CD8-positive, alpha-beta memory T cell (primary cell): ENCODE measurements at places on chromosomes 7 and 10.

DNA sequence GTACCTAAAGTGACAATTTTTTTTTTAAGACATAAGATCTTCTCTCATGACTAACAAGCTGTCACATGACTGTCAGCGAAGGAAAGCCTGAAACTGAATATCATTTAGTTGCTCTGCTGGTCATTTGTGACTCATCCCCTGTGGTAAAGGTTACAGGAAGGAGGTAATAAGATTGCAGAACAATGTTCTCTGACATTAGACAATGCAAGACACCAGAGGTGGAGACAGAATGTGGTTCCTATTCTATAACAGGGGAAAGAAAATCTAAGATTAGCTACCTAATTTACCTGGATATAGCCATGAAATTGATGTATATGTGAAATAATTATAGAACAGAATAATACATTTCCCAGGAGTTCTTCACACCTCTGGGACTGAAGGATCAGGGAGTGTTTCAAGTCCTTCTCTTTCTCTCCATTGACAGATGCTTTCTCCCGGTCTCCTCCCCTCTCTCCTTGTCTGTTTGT lies 47.7 kb downstream of the LRGUK start:
- DNase-seq: no peak

DNA sequence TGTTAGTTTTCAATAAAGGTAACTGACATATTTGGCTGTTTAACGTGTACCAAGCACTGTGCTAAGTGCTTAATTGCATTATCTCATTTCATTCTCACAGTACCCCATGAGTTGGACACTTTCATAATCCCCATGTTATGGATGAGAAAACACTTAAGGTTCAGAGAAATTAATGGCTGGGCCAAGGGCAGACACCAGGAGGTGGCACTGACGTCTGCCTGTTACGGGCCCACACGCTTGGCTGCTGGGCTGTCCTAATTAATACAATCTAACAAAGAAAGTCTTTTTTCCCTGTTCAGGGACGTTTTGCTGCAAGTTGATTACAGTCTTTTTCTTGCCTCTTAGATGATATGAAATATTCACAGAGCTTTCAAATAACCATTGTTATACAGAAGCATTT lies 16.1 kb downstream of the DYDC2 start:
- no peak for DNase-seq

DNA sequence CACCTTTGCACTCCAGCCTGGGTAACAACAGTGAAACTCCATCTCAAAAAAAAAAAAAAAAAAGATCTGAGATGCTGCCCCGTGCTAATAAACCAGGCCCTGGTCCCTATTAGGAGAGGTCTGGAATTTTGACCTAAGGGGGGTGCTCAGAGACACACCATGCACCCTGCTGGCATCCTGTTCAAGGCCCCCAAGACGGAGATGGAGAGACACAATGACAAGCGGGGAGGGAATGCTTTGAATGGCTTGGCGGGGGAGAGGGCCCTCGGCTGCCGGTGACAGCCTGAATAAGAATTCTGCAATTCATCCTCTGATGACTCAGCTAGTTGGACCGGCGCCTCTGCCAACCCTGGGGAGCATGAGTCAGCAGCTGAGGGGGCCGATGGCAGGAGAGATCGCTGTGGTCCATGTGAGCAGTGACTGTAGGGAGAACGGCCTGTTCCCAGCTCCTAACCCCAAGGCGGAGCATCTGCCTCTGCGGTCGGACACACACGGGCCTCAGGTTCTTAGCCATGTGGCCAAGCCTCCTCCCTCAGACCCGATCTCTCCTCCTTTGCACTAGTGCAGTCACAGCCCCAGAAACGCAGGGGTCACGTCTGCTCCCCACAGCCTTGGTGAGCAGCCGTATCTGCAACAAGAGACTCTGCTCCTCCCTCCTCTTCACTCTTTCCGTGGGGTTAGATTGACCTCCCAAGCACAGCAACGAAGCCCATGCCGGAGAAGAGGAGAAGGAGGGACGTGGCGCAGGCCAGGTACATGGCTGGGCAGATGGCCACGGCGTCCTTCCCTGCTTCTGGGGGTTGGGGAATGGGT lies 14.9 kb downstream of the TRIM56 start:
- DNase-seq: no peak

GRCh38 chr7:82289889-82290288 lies 153.7 kb downstream of the CACNA2D1 start:
- DNase-seq: no peak

DNA sequence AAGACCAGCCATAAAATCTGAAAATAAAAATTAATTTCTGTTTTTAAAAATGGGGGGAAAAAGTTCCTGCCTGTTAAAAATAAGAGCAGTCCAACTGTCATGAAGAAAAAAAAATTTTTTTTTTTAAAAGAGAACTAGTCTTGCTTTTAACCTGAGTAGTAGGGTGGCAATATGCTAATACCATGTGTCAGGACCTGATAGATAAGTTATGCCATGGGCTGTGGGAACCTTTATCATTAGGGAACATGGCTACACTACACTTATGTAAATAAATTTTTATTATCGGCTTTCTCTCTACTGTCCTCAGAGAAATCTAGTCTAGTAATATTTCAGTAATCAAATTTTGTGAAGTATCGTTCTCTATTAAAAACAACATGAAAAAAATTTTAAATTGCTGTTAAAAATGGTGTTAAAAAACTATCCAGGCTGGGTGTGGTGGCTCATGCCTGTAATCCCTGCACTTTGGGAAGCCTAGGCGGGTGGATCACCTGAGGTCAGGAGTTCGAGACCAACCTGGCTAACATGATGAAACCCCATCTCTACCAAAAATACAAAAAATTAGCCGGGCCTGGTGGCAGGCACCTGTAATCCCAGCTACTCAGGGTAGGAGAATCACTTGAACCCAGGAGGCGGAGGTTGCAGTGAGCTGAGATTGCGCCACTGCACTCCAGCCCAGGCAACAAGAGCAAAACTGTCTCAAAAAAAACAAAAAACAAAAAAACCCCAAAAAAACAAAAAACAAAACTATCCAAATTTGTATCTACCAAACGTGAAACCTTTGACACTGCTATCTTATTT lies 20.7 kb downstream of the NT5C3A start:
- no peak for DNase-seq

GRCh38 chr10:108358912-108359311 lies 1194.4 kb upstream of the SORCS1 start:
- DNase-seq: no peak

- no peak for DNase-seq
These were observed 3.5 kb upstream of the DAGLB start for GRCh38 chr7:6451224-6451705.

GRCh38 chr10:71255808-71256660 lies 43.7 kb downstream of the UNC5B start:
- DNase-seq: no peak

DNA sequence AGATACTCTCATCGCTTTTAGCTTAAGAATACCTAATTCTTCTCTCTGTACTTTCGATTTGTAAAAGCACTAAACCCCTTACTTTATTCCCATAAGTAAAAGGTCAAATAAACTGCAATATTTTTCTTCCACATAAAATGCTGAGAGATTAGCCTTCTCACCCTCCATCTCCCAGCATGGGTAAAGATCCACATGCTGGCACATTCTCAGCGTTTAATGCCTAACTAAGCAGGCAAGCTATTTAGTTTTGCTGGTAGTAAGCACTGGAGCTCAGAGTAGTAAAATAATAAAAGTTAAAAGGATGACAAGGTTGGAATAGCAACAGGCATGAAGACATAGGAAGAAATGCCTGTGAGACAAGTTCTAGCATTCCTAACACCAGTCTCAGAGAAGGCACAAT lies 65.9 kb upstream of the NEBL start:
- no peak for DNase-seq

DNA sequence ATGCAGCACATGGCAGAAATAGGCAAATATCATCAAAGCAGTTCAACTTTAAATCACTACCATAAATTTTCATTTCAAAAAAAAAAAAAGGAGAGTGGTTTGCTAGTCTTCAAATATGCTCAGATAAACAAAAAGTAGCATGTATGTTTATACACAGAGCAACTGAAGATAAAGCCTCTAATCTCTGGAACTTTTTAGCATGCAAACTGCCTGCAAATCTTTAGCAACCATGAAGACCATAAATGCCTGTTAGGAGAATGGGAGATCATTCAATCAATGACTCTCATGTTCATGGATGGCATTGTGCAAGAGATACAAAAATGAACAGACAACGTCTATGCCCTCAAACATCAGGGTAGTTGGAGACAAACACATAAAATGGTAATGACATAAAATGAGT lies 57.3 kb downstream of the ORC5 start:
- no peak for DNase-seq

- no peak for DNase-seq
These were observed 124.4 kb downstream of the AMPH start for GRCh38 chr7:38506756-38507155.

DNA sequence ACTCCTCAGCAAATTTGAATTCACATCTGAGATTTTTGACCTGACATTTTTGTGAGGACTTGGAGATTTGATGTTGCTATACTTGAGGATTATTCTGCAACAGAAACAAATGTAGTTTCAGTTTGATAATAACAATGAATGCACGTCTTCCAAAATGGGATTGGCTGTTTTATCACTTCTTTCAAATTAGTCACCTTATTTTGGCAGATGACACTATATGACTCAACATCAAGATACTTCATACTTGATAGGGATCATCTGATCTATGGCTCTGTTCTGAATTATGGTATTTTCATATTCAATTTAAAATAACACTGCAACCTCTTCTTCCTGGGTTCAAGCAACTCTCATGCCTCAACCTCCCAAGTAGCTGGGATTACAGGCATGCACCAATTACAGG lies 24.2 kb downstream of the ARL5B start:
- no peak for DNase-seq

DNA sequence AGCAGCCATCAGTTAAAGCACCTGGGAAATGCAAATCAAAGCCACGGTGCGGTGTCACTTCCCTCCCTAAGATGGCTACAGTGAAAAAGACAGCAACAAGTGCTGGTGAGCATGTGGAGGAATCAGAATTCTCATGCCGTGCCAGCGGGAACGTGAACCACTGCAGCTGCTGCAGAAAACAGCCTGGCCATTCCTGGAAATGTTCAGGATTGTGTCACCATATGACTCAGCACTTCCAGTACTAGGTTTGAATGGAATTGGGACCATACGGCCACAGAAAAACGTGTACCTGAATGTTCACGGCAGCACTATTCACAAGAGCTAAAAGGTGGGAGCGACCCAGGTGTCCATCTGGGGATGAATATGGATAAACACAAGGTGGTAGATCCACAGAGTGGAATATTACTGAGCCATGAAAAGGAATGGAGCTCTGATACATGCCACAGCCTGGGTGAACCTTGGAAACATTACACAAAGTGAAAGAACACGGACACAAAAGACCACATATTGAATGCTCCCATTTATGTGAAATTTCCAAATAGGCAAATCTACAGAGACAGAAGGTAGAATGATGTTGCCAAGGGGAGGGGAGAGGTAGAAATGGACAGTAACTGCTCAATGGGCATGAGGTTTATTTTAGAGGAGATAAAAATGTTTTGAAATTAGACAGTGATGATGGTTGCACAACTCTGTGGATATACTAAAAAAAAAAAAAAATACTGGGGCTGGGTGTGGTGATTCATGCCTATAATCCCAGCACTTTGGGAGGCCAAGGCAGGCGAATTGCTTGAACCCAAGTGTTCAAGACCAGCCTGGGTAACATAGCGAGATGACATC lies 61.6 kb downstream of the MICALL2 start:
- no peak for DNase-seq

- no peak for DNase-seq
These were observed 180.9 kb downstream of the PLXNA4 start for GRCh38 chr7:132395361-132395760.

DNA sequence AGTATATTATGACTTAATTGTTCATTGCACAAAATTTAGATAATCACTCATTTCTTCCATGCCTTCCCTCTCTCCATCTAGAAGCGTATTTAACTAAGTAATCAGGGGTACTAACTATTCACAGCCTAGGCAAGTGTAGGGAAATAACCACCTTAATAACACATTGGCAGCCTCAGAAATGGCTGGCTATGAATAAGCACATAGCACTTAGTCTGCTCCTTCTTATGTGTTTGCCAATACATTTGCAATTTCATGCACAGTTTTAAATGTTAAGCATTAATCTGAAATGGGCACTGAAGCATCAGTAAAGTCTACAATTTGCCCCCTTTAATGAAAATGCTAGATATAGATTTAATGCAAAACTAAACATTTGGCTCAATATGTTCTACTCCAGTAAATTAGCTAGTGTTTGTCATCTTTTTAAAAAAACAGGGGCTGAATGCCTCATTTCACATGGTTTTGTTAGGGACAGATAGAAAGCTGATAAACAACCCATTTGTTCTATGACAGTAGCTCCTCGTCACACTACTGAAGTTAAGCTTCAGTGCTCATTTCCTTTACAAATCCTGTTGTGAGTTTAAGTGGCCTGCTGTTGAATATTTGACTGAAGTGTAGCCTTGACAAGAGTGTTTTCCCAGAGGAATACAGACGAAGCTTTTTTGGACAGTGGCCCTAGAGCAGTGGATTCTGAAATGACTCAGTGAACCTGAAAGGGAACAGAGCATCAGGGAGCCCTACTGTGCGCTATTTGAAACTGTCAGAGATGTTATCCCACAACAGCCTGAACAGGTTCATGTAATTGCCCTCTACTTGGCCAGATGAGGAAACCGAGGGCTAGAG lies 30.5 kb downstream of the HHEX start:
- DNase-seq: no peak

DNA sequence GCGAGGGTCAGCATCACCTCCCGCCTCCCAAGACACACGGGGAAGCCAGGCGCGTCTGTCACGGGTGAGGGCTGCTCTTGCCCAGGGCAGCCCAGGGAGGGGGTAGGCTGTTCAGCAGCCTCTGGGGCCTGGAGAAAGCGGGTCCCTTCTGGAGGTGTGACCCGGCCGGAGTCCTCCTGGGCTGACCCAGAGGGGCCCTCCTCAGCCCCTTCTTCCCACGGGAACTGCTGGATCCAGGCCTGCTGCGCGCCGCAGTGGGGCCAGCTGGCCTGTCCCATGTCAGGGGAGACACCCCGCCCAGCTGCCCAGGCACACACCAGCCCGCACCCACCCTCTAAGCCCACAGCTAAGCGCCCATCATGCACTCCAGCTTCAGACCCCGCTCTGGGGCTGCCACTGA lies 41.8 kb downstream of the INSIG1 start:
- no peak for DNase-seq

- no peak for DNase-seq
These were observed 86.8 kb downstream of the GPR158 start for GRCh38 chr10:25261558-25261957.

DNA sequence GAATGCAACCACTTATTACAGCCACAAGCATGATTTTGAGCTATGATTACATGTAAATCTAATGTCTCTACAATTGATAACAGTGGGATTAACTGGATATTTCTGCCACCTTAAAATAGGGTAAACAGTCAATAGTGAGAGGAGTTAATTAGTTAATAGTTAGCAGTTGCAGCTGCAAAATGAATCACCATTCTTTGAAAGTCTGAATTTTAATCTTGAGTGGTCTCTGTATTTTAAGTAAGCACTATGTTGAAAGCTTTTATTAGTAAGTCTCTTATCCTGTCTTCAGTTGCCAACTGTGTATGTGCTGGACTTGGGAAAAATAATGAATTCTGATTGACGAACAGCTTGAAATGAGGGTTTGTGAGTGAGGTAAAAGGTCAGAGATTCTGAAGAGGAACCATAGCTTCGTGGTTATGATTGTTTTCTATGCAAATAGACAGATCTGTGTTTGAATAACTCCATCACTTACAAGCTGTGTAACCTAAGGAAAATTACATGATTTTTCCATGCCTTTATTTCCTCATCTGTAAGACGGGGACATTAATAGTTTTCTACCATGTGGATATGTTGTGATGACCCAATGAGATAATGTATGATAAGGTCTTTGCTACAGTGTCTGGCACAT lies 75.2 kb downstream of the RNLS start:
- DNase-seq: no peak

GRCh38 chr10:26455567-26456315 lies 17.6 kb downstream of the APBB1IP start:
- no peak for DNase-seq
